ENCODE measurements at places on chromosomes 6 and 20. TPM values are rescaled to one million over a fixed set of nuclear protein-coding genes. Genes with fewer than 3 reads are reported as not detected.

OOEP gene
- not detected for total RNA-seq

C2 gene
- total RNA-seq: 11.5 TPM

CST5 gene
- not detected for total RNA-seq

PRKN gene
- 24.0 TPM for total RNA-seq

VSTM2L gene
- 17.2 TPM for total RNA-seq

PI3 gene
- total RNA-seq: not detected

SFTA2 gene
- not detected for total RNA-seq

CABLES2 gene
- total RNA-seq: 11.9 TPM

CLIC5 gene
- total RNA-seq: 342 TPM

SPTLC3 gene
- total RNA-seq: 3.8 TPM

C20orf204 gene
- total RNA-seq: 0.60 TPM

SCGN gene
- total RNA-seq: 1.2 TPM

All from heart right ventricle (tissue), 16 donors.